ENCODE measurements at places on chromosomes 1 and 21. TPM values are rescaled to one million over a fixed set of nuclear protein-coding genes. Genes with fewer than 3 reads are reported as not detected.

DNA sequence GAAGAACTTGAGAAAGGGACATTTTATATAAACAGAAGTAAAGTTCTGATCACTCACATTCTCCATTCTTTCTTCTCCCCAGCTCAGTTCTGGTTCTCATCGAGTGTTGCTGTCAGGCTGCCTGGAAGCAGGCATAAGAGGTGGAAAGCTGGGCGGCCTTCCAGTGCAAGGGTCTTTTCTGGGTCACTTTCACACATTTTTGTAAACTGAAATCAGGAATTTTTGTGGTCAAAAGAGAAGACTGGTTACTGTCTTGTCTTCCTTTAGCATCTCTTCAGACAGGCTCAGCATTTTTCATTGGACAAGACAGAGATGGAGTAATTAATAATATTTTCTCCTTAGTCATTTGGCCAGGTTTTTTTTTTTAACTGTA is 93.7 kb downstream of the CTH start:
- DNase-seq: peak; percentile 71

- no peak for DNase-seq
Measured at GRCh38 chr1:221025956-221026355, 146.7 kb downstream of the HLX start.

DNA sequence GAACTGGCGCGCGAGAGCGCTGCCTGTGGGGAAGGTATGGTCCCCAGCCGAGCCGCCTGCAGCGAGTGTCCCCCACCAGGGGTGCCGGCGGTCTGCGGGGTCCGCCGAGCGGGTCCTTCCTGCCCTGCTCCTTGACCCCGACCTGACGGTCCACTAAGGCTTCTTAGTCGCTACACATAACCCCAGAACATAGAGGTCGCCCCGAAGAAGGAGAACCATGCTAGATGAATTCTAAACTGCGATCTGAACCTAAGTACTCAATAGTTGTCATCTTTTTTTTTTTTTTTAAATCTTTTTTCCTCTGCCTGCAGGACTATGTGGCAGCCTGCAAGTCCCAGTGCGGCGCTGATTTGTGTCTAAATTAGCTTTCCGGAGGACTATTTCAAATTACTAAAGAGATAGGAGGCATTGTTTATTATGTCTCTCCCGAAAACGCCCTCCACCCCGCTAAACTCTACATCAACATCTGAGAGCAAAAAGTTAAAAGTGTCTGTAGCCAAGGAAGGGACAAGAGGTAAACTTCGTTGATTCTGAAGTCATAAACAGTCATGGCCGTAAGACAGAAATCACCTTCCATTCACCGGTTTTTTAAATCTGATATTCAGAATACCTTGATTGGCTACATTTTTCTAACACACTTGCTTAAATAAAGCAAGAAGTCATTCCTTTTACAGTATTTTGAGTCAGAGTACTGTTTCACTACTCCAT is 476 bp downstream of the AXDND1 start:
- DNase-seq: no peak

- DNase-seq: no peak
Measured at GRCh38 chr1:232333419-232333767, 296.5 kb downstream of the SIPA1L2 start.

DNA sequence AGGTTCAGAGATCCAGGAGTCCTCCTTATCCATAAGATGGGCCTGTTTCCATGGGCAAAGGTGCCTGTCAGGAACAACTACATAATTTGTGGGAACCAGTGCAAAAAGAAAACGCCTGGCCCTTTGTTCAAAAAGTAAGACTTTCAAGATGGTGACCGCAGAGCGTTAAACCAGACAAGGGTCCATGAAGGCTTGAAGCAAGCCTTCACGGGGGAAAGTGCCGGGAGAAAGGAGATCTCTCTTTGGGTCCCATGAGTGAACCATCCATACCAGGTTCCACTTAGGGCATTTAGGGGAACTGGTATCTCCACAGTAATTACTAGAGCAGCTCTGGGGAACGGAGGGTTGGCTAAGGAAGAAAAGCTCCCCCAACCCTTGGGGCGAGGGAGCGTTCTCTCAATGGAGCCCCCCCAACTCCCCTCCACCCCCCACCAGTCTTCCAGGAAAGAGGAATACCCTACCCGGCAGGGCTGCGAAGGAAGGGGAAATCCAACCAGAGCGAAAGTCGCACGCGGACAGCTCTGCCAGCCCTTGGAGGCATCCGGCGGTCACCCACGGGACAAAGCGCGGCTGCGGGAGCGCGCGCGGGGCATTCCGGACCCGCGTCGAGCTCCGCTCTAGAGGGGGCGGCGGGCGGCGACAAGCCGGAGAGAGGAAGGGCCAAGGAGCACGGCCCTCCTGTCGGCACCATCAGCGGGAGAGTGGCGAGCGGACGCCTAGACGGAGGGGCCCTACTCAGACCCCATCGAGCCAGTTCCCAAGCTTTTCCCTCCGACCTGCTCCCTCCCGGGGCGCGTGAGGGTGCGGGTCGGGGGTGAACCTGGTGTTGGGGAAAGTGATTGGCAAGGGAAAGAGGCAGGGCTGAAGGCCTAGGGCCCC is 687 bp upstream of the RASSF5 start:
- DNase-seq: no peak

DNA sequence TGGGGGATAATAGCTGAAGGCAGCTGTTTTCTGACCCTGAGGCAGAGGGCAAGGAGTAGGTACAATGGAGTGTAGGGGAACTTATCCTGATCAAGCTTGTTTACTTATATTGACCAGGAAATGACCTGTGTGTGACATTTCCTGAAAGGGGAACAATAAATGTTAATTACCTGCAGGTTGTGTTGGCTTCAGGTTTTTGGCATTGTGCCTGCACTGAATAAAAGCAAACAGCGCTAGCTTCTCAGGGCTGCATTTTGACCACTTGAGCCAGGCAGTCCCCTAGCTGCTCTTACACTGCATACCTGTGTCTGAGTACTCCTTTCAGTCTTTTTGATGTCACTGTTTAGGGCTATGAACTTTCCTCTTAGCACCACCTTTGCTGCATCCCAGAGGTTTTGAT is 40.6 kb downstream of the DRAM2 start:
- DNase-seq: no peak

- DNase-seq: no peak
Measured at GRCh38 chr1:172268237-172268636, 152.2 kb upstream of the C1orf105 start.

DNA sequence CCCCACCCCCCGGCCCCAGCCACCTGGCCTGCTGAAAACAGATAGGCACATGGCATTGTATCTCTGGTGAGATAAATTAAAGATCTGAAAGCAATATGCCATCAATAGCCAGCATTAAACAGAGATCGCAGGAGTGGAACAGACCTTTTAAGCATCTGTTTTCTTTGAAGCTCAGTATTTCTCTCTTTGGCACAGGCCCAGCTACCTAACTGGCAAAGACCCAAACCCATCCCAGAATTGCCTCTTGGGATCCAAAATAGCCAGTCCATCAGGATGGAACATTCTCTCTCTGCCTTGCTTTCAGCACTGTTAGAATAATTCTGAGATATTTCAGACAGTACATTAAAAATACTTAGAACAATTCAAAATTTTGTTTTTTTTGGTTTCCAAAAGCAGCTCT is 46.0 kb downstream of the KCNJ6 start:
- no peak for DNase-seq

- DNase-seq: peak; percentile 48
Measured at GRCh38 chr1:161196521-161197451, 2.1 kb downstream of the ADAMTS4 start.

GRCh38 chr1:226310637-226311195 is 1.8 kb upstream of the LIN9 start:
- no peak for DNase-seq

DNA sequence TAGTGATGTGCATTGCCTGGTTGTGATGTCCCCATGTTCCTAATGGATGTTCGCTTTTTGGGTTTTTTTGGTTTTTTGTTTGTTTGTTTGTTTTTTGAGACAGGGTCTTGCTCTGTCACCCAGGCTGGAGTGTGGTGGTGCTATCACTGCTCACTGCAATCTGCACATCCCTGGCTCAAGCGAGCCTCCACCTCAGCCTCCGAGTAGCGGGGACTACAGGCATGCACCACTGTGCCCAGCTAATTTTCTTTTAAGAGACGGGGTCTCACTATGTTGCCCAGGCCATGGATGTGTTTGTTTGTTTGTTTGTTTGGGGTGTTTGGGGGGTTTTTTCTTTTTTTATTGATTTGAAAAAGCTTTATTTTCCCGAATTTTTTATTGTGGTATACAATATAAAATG is 2.1 kb downstream of the COL6A2 start:
- no peak for DNase-seq

DNA sequence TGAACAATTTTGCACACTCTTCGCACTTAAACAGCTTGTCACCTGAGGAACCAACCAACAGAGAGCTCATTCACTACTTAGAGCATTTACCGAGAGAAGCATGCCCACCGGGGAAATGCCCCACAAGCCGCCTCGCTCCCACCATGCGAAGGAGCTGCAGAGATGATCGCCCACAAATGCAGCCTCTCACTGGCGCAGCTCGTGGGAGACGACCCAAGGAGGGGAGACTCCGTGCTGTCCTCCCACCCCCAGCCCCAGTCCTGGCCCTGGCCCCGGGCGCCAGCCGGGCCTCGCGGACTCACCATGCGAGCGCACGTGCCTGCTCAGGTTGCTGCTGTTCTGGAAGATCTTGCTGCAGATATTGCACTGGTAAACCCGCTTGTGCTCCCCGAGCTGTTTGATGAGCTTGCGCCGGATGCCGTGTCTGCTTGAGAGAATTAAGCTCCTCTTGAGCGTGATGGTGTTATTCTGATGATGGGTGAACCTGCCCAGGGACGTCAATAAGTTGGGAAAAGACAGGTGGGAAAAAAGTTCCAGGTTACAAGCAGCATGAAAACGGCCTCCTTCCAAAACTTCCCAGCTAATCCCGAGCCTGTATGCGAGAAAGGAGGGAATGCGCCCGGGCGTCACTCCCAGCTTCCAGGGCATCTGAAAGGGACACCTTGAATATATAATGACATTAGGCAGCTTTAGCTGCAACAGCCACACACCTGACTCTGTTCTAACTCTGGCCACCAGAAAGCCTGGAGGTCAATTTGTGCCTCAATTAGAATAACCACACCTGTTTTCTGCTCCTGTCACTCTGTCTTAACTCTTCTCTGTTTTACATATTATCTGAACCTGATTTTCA is 42.8 kb downstream of the PRDM15 start:
- no peak for DNase-seq

DNA sequence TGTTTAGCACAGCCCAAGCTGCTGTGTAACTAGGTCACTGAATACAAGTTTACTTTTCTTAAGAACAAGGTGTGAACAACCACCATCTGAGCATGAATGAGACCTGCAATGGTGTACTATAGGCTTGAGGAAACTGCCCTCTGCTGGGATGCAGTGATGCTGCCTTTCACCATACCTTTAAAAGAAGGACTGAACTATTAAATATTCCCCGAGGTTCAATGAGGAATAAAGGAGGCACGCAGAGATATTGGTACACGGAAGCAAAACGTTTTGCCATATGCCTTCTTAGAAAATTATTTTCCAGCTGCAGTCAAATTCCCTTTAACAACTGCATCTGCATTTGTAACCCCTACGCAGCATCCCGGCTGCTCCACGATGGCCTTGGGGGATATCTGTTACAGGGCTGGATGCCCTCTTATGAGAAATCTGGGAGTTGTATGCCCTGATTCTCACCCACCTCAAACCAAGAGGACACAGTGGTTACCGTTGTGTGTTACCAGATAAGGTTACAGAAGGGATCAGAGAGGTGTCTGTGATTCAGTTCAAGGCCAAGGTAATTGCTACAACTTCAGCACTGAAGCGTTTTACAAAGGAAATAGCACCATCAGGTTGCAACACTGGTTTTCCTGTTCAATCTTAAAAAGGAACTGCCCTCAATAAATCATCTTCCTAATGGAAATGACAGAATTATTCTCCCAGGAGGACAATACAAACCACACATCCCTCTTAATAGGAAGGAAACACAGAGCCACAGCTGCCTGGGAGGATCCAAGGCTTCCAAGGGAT is 470.5 kb downstream of the LTN1 start:
- peak; percentile 33 for DNase-seq

- DNase-seq: no peak
Measured at GRCh38 chr1:1182491-1183220, 9.0 kb downstream of the TTLL10 start.

DNA sequence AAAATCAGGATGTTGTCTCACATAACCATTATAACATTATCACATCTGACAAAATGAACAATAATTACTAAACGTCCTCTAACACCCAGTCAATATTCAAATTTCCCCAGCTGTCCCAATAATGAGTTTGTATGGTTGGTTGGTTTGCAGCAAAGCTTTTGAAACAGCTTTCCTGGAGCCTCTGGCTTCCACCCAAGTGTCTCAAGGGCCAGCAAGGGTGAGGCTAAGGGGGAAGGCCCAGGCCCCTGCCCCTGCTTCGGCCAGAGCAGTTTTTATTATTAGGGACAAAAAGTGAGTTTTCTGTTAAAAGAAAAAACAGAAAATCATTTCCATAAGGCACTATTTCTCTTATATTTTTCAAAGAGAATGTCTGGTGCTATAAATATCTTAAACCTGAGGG is 19.1 kb upstream of the AVPR1B start:
- DNase-seq: no peak

DNA sequence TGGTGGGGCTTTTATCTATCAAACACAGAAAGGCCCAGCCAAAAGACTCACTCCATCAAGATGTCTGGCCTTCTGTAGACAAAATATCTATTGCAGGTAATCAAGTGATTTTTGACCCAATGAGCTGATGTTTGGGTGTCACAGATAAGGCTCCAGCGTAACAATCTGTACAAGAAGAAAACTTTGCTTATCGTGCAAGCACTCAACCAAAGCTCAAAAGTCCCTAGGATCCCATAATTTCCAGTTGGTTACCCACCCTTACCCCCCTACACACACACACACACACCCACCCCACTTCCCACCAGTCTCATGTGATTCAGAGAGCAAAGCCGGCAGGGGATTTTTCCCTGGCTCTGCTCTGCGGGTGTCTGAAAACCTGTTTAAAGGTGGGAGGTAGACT is 5.8 kb downstream of the ITPKB start:
- DNase-seq: no peak

DNA sequence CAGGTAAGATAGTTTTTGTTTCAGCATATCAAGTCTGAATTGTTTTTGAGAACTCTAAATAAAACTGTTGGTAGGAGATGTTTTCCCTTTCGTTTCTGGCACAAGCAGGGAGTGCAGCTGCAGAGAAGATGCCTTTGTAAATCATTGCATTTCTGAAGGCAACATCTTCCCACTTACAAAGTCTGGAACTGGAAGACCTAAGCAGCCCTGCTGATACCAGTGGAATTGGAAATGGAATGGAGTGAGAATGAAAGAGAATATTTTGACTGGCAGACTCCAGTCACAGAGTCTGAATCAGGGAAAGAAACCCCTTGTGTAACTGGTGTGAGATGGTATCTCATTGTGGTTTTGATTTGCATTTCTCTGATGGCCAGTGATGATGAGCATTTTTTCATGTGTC is 815.6 kb downstream of the LTN1 start:
- DNase-seq: no peak

HUNK gene
- under 0.01 TPM for total RNA-seq

ESPN gene
- not detected for total RNA-seq

CD55 gene
- 17.7 TPM for total RNA-seq

TSPEAR gene
- not detected for total RNA-seq

NPHS2 gene
- not detected for total RNA-seq

CTSS gene
- 2.6 TPM for total RNA-seq

HRNR gene
- not detected for total RNA-seq
